COR-L47 (cell line): ENCODE measurements at places on chromosomes 6 and 20.

- DNase-seq, result no peak
Measured at GRCh38 chr20:4120921-4121321, 105.6 kb upstream of the RNF24 start.

- peak; percentile 69 for DNase-seq
Measured at GRCh38 chr6:49913636-49914375, 47.5 kb upstream of the CRISP1 start.

GRCh38 chr6:142702501-142703460 lies 242.2 kb downstream of the HIVEP2 start:
- DNase-seq, result no peak

DNA sequence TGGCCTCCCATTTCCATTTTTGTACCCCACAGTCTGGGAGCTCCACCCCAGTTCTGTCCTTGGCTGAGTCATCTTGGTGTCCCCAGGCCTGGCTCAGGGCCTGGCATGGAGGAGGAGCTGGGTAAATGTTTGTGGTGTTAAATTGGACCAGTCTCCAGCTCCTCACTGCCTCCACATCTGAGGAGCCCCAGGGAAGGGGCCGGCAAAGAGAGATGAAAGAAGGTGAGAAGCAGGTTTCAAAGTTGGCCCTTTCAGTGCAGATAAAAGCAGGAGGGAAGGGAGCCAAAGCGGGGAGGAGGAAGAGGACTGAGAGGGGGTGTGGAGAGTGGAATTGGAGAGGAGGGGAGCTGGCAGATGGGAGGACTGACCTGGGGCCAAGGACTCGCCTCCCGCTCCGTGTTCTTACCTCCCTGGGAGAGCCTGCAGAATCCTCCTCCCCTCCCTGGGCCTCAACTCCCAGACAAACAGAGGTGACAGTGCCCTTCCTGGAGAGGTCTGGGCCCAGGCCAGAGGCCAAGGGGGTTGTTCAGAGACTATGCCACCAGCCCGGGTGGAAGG lies 89.0 kb downstream of the CD40 start:
- DNase-seq, result no peak

DNA sequence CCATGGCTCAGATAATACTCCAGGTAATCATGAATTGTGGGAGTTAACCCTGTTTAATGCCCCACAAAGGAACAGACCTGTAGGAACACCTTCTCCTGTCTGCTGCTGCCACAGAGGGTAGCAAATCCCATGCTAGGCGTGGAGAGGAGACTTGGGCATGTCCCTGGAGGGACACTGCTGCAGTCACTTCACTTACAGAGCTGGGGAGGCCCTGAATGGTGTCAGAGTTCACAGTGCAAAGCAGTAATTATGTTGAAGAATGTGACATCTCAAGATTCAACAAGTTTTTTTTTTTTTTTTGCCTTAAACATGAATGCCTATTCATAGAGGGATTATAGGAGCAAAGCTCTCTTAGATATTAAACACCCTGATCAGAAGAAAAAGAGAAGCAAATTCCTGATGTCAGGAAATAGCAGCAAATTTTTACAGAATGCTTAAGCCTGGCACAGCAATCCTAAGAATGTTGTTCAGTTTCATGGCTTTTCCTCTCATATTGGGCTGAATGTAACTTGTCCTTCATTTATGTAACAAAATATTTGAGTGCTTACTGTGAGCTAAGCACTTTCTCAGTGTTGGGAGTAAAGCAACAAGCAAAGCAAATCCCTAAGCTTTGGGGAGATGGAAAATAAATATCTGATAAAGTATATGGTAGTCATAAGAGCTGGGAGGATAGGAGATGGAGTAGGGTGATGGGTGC lies 45.0 kb downstream of the CARMIL1 start:
- DNase-seq, result no peak

GRCh38 chr20:25243416-25243979 lies 4.4 kb upstream of the PYGB start:
- DNase-seq, result no peak

DNA sequence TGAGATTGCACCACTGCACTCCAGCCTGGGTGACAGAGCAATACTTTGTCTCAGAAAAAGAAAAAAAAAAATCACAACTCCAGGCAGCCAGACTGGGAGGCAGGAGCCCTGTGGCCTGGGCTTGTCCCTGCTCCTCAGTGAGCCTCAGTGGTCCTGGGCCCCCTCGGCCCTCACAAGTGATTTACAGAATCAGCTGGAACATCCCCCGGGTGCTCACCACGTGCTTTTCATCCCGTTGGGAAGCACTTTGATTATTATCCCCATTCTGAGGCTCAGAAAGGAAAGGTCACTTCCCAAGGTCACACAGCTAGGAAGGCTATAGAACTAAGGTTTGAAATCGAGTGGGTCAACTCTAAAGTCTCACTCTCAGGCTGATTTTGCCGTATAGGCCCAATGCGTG lies 43.1 kb upstream of the TLDC2 start:
- DNase-seq, result no peak

DNA sequence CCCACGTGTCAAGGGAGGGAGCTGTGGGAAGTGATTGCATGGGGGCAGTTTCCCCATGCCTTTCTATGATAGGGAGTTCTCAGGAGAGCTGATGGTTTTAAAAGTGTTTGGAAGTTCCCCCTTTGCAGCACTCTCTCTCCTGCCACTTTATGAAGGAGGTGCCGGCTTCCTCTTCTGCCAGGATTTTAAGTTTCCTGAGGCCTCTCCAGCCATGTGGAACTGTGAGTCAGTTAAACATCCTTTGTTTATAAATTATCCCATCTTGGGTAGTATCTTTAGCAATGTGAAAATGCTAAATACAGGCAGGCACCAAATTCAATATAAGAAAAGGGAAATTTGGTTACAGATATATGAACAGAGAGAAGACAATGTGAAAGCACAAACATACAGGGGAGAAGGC lies 96.4 kb upstream of the EPHA7 start:
- DNase-seq, result no peak

DNA sequence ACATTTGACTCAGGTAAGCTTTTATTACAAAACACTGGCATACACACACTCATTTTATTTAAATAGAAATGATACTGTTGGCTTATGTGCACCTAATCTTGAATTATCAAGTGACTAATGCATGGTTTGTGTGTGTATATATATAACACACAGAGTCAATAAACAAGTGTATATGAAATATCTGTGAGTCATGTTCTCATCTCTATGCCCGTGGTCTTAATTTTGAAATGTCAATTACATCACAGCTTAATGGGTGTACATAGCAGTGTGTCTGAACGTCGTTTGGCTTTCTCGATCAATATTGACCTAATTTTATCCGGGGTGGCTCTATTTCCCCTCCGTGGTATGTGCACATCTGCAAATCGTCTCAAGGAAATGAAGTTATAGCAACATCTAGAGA lies 104.0 kb upstream of the ZFP64 start:
- no peak for DNase-seq

GRCh38 chr6:104414723-104415122 lies 445.0 kb downstream of the HACE1 start:
- DNase-seq, result peak; percentile 27

GRCh38 chr20:2246069-2246491 lies 49.7 kb upstream of the TGM3 start:
- no peak for DNase-seq

GRCh38 chr6:135014353-135014832 lies 40.2 kb downstream of the HBS1L start:
- DNase-seq, result no peak

- DNase-seq, result no peak
Measured at GRCh38 chr6:52209770-52210169, 23.6 kb downstream of the IL17A start.

DNA sequence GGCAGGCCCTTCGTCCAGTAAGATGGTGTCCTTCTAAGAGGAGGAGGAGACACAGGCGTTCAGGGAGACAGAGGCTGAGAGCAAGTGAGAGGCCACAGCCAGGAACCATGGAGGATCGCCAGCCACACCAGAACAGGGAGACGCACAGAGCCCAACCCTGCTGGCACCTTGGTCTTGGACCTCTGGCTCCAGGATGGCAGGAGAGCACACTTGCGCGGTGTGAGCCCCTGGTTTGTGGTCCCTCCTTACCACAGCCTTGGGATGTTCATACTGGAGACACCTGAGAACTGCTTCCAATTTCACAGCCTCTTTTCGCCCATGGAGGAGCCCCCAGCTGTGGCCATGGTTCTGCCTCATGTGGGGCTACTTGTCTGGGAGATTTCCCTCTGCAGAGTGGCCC lies 222.4 kb downstream of the DLL1 start:
- no peak for DNase-seq

- DNase-seq, result no peak
Measured at GRCh38 chr6:2900821-2901644, 2.1 kb downstream of the SERPINB9 start.

GRCh38 chr6:44338228-44339122 lies 4.0 kb upstream of the SPATS1 start:
- DNase-seq, result peak; percentile 59

GRCh38 chr6:117548797-117549301 lies 53.5 kb downstream of the GOPC start:
- peak; percentile 3 for DNase-seq

- no peak for DNase-seq
Measured at GRCh38 chr6:47917202-47917601, 135.4 kb downstream of the OPN5 start.

DNA sequence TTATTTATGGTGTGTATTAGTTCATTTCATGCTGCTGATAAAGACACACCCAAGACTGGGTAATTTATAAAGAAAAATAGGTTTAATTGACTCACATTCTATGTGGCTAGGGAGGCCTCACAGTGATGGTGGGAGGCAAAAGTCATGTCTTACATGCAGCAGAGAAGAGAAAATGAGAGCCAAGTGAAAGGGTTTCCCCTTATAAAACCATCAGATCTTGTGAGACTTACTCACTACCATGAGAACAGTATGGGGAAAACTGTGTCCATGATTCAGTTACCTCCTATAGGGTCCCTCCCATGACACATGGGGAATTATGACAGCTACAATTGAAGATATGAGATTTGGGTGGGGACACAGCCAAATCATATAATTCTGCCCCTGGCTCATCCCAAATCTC lies 150.0 kb upstream of the AHI1 start:
- no peak for DNase-seq

GRCh38 chr6:144590532-144590931 lies 305.4 kb downstream of the UTRN start:
- no peak for DNase-seq

DNA sequence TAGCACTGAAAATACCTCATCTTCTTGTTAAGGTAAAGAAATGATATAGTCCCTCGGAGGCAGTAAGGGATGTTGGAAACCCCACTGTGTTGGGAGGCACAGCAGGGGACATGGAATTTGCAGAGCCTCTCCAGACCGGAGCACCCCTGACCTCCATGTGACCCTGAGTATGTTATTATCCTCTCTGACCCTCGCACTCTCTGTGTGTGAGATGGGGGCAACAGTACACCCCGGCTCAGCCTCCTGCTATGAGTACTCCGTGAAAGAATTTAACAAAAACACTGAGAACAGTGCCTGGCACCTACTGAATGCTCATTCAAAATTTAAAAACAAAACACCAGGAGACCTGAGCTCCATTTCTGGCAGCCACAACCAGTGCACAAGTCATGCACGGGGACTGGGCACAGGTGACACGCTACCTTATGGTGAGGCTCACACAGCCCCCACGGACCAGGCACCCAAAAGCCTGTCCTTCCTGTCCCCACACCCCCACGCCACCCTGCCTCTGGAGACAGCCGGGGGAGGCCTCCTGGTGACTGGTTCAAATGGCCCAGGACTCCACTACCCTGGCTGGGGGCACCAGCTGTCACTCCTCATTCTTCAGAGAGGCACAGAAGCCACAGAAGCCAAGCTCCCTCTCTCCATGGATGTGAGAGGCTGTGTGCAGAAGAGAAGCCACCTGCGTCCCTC lies 6.1 kb downstream of the NINL start:
- DNase-seq, result no peak

DNA sequence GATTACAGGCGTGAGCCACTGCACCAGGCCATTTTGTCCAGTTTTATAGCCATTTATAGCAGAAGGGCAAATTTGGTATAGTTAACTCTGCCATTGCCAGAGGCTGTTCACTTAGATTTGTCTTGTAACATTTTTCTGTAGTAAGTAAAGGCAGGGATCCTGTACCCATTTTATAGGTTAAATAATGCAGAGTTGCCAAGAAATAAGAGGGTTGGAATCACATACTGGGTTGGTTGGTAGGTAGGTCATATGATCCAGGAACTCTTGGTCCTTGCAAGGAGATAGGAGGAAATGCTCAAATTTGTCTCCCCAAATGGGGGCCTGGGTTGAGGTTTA lies 68.1 kb downstream of the SHLD1 start:
- DNase-seq, result no peak

GRCh38 chr6:138035070-138035469 lies 72.1 kb downstream of the PERP start:
- no peak for DNase-seq

GRCh38 chr6:111759836-111760785 lies 113.1 kb downstream of the FYN start:
- DNase-seq, result no peak

GRCh38 chr6:13392462-13392861 lies 64.1 kb upstream of the TBC1D7 start:
- DNase-seq, result no peak

- DNase-seq, result no peak
Measured at GRCh38 chr6:1363729-1364572, 25.4 kb upstream of the FOXF2 start.

DNA sequence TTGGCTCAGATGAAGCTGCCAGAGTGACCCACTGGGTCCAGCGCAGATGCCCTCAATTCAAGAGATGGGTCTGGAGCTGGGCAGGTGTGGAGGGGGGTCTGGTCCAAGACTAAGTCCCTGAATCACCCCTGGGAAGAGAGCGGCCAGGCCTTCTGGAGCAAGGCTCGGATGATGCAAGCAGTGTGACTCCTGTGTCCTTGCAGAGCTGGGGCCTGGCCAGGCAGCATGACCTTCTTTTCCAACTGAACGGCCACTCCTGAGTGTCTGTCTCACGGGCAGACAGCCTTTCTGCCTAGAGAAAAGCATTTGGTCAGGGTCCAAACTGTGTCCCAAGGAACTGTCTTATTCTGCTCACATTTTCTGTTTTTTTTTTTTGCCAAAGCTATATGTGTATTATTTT lies 42.6 kb upstream of the FNDC1 start:
- DNase-seq, result no peak

DNA sequence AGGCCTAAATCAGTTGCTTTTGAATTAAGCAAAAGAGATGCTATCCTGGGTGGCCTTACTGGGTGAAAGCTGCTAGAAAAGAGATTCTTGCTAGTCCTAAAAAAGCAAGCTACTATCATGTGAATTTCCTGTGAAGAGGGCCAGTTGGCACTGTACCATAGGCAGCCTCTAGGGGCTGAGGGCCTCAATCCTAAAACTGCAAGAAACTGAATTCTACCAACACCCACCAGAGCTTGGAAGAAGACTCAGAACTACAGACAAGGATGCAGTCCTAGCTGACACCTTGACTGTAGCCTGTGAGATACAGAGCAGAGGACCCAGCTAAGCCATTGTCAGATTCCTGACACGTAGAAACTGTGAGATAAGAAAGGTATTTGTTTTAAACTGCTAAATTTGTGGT lies 24.5 kb downstream of the CLIC5 start:
- no peak for DNase-seq

DNA sequence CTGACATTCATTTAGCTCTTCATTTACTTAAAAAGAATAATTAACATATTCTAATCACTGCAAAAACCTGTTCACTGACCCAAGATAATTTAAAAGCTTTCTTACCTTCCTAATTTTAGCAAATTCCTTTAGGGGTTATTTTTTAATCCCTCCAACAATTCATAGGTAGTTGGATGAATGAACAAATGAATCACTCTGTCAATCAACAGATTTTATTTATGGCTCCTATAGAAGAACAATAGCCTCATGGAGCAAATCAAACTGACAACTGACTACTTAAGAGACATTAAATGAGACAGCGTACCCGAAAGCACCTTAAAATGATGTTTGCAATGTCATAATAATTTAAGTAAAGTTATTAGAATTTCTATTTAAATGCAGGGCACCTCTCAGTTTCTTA lies 31.5 kb upstream of the GJA1 start:
- DNase-seq, result no peak
